ENCODE measurements at places on chromosomes 3 and 15.

DNA sequence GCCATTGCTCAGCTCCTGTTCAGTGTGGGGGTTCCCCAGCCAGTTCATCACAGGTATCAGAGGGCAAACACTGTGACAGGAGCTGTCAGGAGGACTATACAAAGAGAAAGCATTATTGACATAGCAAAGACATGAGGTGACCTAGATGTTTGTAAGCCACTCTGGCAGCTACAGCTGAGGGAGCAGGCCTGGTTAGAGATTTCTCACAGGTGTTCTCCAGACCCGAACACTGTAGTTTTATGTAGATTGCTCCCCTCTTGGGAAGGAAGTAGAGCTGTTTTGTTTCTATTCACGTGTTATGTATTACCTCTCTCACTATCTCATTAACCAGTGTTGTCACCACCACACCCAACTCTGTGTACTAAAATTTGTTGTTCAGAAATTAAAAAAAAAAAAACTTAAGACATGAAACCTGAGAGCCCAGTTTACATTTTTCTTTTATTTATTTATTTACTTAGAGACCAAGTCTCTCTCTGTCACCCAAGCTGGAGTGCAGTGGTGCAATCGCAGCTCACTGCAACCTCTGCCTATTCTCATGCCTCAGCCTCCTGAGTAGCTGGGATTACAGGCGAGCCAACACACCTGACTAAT, 123.7 kb downstream of the RBPMS2 start:
- peak; percentile 39 for DNase-seq

DNA sequence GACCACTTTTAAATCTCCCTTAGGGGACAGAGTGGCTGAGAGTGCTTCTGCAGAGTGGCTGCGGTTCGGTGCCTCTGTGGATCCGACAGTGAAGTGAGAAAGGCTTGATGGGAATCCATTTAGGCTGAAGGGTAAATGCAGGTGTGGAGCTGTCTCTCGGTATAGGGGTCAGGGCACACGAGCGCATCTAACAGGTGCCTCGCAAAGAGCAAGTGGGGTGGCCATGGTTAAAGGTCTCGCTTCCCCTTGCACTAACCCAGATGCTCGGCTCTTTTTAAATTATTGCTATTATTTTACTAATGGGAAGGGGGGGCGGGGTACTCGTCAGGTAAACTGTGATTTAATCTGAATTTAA, 598 bp upstream of the GJD2 start:
- no peak for DNase-seq

GRCh38 chr3:47162697-47163168, 1.2 kb downstream of the SETD2 start:
- DNase-seq = no peak

- DNase-seq = no peak
These were observed 25.0 kb downstream of the MAP6D1 start for GRCh38 chr3:183800243-183800863.

GRCh38 chr3:77149382-77149781, 109.5 kb downstream of the ROBO2 start:
- no peak for DNase-seq

GRCh38 chr15:40092979-40093869, 15.5 kb downstream of the BMF start:
- no peak for DNase-seq

GRCh38 chr15:66701422-66702034, 508 bp upstream of the SMAD6 start:
- no peak for DNase-seq

DNA sequence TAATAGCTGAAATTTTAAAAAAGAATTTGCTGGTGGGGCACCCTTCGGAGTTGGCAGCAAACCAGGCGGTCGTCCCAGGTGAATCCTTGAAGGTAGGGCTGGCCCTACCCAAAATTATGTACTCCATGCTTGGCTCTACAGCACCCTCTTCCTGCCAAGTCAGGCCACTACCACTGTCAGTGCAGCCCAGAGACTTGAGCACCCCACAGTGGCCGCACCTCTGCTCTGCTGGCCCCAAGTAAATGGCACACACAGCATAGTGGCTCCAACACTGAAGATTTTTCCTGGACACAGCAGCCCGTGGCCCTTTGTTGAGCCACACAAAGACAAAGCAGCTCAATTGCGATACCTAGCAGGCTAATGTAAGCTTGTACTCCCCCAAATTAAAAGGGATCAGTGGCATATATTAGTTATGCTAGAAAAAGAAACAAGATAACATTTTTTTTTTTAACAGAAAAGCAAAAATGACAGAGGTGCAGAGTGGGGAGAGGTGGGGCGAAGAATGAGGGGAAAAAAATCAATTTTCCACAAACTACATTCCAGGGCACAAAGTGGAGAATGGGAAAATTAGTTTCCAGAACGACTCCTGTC, 250.5 kb downstream of the UACA start:
- DNase-seq = peak; percentile 57

DNA sequence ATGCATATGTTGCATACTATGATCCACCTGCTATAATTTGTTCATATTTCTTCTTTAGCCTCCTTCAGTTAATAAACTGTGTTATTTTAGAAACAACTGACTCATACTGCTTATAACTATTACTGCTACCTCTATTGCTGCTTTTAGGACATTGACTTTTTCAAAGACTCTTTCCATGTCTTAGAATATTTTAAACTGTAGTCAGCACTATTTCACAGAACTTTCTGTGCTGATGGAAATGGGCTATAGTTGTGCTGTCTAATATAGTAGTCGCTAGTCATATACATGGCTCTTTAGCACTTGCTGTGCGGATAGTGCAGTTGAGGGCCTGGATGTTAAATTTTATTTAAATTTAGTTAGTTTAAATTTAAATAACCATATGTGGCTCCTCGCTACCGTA, 55.6 kb downstream of the NEK11 start:
- DNase-seq = no peak

- no peak for DNase-seq
These were observed 33.6 kb downstream of the TMEM212 start for GRCh38 chr3:171876680-171877147.

DNA sequence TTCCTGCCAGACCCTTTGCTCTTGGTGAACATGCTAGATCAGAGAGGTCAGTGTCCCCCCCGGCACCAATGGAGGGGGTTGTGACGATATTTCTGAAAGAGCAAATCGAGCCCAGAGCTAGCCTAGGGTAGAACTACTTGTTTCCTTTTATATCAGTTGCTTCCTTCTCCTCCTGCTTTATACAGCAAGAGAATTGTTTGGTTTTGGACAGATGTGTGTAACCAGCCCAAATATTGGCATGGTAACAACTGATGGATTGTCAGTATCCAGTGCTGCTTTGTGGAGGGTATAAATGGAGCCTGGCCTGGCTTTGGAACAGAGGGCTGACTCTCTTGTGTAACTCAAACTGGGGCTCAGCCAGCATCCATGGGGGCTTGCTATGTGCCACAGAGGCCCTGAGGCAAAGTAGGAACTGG, 27.2 kb downstream of the SNX1 start:
- DNase-seq = no peak

DNA sequence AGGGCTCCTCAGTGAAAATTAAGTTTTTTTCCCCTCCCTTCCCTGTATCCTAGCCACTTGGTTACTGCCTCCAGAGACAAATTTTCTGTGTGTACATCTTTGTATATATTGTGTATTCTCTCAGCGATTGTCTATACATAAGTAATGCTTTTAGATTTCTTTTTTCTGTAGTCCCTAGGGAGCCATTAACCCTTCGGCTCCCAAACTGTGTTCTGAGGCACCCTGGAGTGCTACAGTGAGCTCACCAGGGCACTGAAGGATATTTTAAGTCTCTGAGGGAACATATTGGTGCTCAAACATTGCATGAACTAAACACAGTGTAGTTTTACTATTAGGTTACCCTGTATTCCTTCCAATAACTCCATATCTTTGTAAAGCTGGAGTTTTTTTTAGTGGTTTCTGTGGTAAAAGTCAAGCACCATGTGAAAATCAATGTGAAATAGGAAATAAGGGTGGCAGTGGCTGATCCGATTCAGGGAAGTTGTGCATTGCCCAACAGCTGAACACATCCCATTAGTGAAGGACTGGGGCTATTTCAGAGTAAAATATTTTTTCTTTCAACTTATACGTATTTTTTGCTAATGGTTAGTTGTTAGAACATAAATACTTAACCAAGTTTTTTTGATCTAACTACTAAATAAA, 43.0 kb downstream of the USP13 start:
- no peak for DNase-seq

All from activated CD4-positive, alpha-beta T cell treated with anti-CD3 and anti-CD28 coated beads, Interleukin-2, amount 50 U/mL, for 1 hour (primary cell).